ENCODE measurements at places on chromosomes 2 and 18. TPM values are rescaled to one million over a fixed set of nuclear protein-coding genes. Genes with fewer than 3 reads are reported as not detected.

The TCF7L1 gene
- 27.5 TPM for polyA plus RNA-seq

- DNase-seq: peak; percentile 77
These were observed 598 bp upstream of the CEP68 start for GRCh38 chr2:65055422-65056214.

The NABP1 gene
- 0.58 TPM for polyA plus RNA-seq

DNA sequence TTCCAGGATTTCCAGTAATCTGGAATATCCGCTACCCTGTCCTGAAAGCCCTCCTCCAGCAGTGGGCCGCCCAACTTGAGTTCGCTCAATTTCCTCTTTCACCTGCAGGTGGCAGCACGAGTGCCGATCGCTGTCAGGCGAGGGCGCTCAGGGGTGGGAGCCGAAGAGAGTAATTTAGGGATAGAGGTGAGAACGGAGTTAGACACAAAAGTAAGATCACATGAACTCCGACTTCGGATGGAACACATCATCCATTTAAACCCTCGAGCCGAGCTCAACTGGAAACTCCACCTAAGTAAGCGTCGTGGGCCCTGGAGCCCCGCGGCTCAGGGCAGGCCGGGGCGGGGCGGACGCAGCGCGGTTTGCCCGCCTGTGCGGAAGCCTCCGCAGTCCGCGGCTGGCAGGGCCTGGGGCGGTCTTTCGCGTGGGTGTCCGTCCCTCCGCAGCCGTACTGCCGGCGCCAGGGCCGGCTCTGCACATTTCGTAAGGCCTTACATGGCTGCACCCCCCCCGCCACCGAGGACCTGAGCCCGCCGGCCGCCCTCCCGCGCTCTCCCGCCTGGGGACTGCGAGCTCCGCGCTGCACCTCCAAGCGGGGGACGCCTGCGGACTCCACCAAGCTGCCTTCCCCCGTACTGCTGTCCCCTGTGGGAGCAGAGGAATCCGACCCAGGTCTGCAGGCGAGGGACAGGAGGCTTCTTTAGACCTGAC lies 61.2 kb downstream of the SEMA4F start:
- peak; percentile 53 for DNase-seq

GRCh38 chr2:43511199-43511598 lies 84.6 kb downstream of the THADA start:
- no peak for DNase-seq

GRCh38 chr2:12343141-12343540 lies 373.6 kb upstream of the TRIB2 start:
- DNase-seq: no peak

DNA sequence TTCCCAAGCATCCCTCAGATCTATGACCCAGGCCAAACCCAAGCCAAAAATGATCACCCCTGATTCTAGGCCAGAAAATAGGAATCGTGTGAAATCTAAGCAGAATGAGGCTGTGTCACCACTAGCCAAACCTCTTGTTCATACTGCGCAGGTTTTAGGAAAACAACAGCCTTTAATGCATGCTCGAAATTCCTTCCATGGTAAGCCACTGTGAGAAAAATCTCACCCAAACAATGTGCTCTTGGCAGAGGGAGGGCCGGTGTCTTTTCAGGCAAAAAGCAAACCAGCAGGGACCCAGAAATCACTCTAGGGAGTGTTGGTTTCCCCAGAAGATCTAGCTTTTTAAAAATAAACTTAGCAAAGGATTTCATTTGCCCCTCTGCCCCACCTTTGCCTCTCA lies 71.2 kb upstream of the FOSL2 start:
- DNase-seq: no peak

DNA sequence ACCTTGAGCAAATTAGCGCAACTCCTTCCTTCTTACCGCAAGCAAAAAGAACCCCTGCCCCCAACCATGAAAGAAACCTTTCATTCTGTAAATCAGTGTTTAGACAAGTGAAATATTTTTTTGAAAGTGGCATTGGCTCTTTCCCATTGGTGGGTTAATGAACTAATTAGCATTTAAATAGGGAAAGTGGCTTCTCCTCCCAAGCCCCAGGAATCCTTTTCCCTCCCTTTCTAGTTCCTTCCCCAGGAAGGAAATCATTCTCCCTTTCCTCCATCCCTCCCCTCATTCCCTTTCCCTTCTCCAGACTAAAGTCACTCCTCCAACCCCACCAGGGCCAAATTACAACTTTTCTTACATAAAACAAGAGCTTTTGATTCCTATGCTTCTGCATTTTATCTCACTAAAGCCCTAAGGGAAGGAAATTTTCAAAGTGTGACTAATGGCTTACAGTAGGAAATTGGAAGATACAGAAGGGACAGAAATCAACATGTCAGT lies 22.9 kb upstream of the TYMS start:
- DNase-seq: peak; percentile 5

Data from H1 (cell line).